ENCODE measurements at places on chromosomes 11 and 22. TPM values are rescaled to one million over a fixed set of nuclear protein-coding genes. Genes with fewer than 3 reads are reported as not detected.

The CARD10 gene
- total RNA-seq: 2.4 TPM

The RHOG gene
- 65.7 TPM for total RNA-seq

The GRM5 gene
- total RNA-seq: 0.16 TPM

The DDIAS gene
- total RNA-seq: 2.4 TPM

The MUC5B gene
- not detected for total RNA-seq

The TBX10 gene
- total RNA-seq: not detected

The FOLR1 gene
- not detected for total RNA-seq

The KRTAP5-1 gene
- total RNA-seq: not detected

The MAPK8IP1 gene
- total RNA-seq: 1.3 TPM

The PTPRCAP gene
- total RNA-seq: 3.6 TPM
